ENCODE measurements at places on chromosomes 1 and 21.

DNA sequence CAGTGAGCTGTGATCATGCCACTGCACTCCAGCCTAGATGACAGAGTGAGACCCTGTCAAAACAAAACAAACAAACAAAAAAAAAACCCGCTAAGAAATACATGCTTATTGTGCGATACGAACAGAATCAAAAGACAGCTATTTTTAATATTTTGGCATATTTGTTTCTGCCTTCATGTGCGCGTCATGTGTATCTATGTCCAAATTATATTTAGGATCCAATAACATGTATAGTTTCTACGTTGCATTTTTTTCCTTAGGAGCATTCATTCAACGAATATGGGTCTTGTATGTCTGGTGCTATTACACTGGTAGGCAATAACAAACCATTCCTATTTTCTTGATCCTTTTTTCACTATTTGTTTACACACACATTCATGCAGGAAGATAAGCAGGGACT is 1.8 kb downstream of the CD46 start:
- DNase-seq, result no peak

DNA sequence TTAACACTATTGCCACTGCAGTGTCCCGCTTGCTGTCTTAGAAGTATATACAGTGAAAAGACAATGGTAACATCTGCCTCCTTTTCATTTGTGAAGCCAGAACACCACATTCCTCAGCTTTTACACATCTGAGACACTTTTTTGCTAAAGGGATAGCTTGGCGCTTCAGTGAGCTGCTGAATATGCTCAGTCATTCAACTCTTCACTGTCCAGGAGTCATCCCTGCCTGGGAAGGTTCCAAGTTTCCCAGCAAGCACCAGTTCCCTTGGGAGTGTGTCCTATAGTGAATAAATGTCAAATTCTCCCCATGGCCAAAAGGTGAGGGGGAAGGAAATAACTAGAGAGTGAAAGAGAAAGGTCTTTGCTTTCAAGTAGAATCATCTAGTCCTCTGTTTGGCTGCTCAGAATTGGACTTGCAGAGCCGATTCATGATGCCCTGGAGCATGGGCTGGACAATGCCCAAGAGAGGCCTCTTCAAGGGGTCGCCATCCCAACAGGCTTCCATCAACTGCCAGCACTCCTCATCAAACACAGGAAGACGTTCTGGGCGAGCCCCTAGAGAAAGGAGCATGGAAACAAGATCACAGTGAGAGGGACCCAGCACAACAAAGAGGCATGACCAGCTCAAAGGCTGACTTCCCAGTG is 25.5 kb upstream of the RBBP5 start:
- peak; percentile 44 for DNase-seq

- no peak for DNase-seq
These were observed 304.1 kb upstream of the USP24 start for GRCh38 chr1:55519276-55519675.

DNA sequence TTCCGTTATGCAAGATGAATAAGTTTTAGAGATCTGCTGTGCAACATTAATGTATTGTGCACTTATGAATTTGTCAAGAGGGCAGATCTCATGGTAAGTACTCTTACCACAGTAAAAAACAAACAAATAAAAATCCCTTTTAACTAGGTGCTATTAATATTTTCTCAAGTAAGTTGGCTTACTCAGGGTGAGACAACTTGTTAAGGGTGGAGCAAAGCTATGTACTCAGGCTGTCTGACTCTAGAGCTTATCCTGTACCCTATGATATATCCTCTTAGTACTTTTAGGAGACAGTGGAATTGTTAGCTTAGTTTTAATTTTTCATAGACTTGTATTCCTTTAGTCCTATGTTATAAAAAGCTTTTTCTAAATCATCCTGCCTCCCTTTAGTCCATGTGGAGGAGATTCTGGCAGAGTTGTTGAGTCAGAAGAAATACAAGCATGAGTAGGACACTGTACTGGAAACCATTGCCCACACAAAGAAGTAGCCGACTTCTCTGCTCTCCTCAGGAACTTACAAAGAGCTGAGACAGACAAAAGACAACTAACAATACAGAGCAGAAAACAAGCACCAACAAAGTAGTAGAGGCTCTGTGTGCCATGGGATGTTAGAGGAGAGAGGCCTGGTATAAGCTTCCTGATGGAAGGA is 49.2 kb downstream of the S1PR1 start:
- no peak for DNase-seq

DNA sequence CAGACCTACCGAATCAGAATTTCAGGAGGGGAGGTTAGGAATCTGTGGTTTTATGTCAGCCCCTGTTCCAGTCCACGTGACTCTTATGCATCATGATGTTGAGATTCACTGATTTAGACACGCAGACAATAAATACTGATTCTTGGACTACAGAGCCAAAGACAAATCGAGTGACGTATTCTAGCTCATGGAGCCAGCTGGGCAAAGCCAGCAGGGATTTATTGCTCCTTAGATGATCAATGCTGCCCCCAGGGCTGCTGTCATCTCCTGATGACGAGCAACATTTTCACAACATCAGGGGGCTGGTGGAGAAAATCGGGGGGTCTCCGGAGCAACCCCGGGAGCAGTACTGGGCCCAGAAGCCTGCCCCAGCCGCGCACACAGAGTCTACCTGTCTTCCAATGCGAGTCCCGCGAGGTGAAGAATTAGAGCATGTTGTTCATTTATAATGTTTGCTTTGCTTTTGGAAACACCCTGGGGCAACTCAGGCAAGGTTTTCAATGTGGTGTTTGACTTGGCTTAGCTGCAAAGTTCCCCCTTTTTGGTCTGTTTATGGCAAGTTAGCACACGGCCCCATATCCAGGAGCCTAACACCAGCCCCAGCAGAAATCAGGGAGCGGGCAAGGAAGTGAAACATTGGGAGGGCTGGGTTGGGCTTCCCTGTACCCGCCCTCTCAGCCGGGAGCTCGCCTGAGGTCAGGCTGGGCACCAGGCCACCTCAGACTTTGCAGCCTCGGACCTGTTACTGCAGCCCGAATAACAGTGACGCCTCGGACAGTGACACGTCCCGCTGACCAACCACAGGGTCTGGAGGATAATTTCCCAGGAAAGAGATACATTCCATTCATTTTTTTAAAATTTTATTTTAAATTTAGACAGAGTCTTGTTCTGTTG is 19.9 kb upstream of the CLDN14 start:
- peak; percentile 57 for DNase-seq

DNA sequence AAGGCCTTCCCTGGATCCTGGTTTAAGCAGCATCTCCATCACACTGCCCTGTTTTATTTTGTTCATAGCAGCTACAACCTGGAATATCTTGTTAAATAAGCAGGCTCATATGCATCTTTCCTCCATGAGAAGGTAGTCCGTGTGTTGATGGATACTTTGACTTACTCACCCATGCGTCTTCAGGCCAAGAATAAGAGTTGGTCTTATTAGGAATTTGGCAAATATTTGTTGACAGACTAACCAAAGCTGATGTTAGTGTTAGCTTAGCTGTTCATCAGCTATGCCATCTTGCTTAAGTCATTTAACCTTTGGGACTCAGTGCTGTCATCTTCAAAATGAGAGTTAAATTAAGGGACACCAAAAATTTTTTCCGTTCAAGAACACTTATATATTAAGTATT is 59.2 kb downstream of the SASS6 start:
- no peak for DNase-seq

GRCh38 chr1:73065339-73066041 is 783.2 kb upstream of the NEGR1 start:
- DNase-seq, result peak; percentile 3

- DNase-seq, result no peak
These were observed 65.0 kb upstream of the DISP3 start for GRCh38 chr1:11413986-11414391.

- no peak for DNase-seq
These were observed 19.4 kb downstream of the TNFSF4 start for GRCh38 chr1:173187671-173188237.

- DNase-seq, result no peak
These were observed 17.1 kb downstream of the FBLIM1 start for GRCh38 chr1:15775706-15776105.

GRCh38 chr1:2377751-2378440 is 13.5 kb downstream of the MORN1 start:
- DNase-seq, result no peak

DNA sequence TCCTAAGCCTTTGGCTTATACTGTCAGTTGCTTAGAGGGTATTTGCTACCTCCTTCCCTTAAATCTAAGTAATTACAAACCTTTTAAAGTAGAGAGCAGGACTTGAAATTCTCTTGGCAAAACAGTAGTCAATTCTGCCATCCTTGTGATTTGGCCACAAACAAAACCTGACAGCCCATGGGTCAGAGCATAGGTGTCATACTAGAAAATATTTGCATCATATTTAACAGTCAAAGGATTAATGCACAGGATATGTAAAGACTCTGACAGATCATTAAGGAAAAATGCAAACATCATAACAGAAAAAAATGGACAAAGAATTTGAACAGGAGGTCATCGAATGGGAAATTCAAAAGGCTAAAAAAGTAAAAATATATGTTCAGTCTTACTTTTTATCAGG is 50.5 kb downstream of the ZFYVE9 start:
- no peak for DNase-seq

GRCh38 chr1:22575532-22576149 is 12.4 kb downstream of the EPHA8 start:
- DNase-seq, result no peak

DNA sequence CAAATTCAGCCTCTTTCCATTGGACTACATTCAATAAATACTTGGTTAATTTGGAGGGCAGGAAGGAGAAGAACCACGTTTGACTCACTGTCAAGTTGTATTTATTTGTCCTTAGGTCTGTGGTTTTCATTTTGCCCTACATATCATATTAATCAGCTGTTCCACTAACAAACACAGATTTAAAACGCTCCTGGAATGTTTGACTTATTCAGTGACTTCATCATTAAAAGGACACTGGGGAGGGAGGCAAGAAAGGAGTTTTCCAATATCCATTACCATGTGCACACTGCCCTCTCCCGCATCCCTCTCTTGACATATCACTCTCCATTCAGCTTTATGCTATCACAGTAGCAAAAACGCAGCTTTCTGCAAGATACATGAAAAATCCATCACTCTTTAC is 98.2 kb upstream of the C1orf87 start:
- DNase-seq, result peak; percentile 24

GRCh38 chr1:47818682-47819573 is 178.3 kb downstream of the TRABD2B start:
- no peak for DNase-seq

- no peak for DNase-seq
These were observed 44.9 kb upstream of the NR5A2 start for GRCh38 chr1:199982606-199983005.

DNA sequence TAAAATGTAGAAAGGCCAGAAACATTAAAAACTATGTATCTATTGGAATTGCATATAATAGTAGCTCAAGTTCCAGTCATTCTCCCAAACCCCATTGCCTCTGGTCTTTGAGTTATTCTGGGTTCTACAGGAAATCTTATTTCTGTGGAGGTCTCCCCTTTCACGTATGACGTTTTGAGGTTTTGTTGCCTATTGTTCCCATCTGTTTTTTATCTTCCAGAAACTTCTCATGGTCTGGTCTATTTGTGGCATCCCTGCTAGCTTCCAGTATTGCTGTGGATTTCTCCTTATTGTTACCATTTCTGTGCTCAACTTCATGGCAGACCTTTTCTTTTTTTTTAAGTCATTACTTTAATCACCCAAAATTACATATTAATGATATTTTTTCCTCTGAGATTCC is 43.3 kb downstream of the DTL start:
- DNase-seq, result no peak

DNA sequence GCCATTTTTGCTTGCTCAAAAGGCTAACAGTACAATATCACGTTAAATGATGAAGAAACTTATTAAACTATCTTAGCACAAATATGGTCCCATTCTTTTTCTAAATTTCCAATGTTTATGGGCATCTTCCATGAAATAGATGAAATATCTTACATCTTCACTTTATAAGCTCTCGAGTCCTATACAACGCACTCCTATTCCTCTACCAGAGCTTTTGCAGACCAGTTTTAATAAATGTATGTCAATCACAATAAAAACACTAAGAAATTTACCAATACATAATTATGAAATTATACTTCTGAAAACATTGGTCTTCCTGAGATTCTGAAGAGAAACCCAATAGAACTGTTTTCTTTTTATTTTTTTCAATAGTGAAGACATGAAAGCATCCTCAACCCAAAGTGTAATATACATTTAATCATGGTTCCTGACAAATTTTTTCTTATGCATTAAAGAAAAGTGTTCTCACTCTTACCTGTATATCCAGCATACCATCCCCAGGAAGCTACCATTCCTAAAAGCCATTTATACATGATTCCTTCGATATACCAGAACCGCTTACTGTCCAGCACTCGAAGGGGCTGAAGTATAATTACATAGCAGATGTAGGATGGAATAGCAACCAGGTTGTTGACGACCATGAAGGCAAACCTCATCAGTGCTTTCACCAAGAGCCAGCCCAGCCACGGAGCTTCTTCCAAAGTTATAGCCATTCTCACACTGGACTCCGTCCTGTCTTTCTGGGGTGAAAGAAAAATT is 1.8 kb downstream of the LPGAT1 start:
- DNase-seq, result peak; percentile 13

DNA sequence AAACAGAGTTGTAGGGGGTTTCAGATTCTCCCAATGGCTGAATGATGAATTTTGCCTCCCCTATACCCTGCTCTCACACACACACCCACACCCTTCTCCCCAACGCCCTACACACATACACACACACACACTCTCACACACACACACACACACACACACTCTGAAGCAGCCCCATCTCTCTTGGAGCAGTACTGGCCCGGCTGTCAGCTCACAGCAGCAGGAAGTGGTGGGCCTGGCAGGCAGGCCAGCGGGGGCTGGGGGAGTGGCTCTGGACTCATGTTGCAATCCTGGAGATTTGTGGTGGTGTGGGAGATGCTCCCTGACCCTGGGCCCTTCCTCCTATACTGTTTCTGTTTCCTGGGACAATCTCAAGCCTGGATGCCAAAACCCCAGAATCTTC is 2.2 kb downstream of the IKBKE start:
- peak; percentile 90 for DNase-seq

GRCh38 chr1:171898941-171899340 is 57.6 kb downstream of the DNM3 start:
- DNase-seq, result no peak

DNA sequence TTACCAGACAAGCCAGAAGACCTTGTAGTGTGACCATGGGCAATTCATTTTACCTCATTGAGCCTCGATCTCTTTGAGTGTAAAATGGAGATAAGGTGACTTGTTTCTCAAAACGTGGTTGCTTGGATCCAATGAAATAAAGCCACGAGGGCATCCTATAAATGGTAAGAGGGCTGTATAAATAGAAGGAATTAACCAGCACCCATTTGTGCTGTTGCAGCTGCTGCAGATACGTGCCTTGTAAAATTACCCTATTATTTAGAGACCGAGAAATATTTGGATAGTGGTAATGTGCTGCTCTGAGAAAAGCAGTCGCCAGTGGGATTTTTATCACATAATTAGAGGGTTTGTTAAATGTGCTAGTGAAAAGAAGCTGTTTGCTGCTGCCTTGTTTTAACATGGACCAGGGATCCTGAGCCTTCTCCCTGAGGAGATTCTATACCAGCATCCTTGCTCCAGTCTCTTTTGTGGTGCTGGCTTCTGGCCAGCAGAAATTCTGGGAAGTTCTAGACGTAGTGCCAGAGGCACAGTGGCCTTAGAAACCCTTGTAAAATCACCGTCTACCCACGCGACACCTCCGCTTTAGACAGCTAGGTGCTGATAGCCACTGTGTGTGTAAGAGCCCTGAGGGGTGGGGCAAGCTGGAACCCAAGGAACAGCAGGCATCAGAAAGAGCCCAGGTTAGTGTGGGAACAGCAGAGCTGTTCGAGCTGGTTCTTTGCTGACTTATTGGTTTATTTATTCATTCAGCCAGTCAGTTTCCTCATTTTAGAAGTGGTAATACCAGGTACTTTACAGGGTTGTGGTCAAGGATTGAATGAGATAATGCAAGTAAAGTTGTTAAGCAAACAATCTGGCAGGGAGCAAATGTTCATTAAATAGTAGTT is 137.5 kb downstream of the NOS1AP start:
- DNase-seq, result no peak
